ENCODE measurements at places on chromosomes 3 and 15.

DNA sequence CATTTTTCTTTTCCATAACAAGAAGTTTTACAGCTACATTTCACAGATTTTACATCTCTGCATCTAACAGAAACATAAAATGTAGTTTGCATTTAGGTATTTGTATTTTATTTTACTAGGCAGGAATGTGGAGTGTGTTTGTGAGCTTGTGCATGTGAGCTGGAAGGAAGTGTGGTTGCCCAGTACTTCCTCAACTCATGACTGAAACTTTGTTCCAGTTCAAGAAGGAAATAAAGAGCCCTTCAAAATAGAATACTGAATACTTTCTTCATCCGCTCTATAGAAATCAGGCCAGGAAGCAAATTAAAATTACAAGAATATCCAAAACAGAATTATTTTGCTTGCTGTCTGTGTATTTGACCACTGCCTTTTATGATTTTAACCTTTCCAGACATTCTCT, 81.3 kb downstream of the CHL1 start:
- no peak for DNase-seq

- DNase-seq = no peak
Measured at GRCh38 chr15:33545866-33546265, 235.1 kb downstream of the RYR3 start.

DNA sequence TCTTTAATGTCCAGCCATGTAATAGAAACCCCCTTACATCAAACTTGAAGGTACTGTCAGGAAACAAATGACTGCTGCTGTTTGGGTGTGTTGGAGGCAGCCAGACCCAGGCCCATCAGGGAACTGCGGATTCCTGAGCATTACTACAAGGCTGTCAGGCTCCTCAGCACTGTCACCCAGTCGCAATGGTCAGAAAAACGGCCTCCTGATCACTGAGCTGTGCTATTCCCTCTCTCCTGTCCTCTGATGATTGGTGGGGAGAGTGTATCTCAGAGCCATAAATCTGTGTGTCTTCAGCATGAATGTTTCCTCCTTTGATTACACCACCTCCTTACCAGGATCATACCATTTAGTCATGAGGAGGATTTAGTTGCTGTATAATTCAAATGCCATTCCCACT, 135.2 kb upstream of the GADL1 start:
- no peak for DNase-seq

DNA sequence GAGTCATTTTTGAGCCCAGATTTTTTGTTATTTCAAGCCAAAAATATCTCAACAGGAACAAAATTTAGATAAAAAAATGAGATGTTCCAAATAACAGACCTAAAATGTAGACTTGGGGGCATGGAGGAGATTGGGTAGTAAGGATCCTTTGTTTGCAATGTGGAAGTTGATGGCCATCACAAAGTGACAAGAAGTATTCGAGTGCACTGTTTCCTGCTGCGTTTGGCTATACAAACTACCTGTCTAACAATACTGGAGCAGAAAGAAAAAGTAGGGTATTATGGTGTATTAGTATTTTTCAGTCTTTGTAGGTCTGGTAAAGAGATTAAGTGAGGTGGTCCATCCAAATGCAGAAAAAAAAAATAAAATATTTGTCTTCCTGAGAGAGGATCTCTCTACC, 284.2 kb downstream of the C3orf38 start:
- no peak for DNase-seq

DNA sequence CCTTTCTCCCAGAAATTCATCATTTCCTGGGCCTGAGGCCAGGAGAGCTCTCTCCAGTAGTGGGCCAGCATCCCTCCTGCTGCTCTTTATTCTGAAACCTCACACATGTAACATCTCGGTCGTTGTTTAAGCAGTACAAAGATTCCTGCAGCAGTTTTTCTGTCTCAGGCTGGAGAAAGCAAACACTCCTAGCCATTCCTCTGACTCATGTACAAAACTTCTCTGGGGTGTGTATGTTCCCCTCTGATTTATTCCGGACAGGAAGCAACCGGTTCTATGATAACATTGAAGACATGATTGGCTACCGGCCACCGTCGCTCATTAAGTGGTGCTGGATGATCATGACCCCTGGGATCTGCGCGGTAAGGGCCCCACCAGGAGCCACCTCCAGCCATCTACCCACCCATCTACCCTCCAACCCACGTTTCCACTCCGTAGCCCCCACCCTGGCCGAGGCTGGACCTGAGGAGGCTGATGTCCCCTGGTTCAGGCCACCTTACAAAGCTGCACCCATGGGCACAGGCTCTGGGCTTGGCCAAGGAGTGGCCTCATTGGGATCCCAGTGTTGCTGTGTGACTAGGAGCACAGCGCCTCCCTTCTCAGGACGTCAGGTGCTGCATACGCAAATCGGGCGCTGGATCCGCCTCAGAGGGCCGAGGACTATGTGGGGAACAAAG, 58.6 kb upstream of the SLC6A1 start:
- DNase-seq = no peak

DNA sequence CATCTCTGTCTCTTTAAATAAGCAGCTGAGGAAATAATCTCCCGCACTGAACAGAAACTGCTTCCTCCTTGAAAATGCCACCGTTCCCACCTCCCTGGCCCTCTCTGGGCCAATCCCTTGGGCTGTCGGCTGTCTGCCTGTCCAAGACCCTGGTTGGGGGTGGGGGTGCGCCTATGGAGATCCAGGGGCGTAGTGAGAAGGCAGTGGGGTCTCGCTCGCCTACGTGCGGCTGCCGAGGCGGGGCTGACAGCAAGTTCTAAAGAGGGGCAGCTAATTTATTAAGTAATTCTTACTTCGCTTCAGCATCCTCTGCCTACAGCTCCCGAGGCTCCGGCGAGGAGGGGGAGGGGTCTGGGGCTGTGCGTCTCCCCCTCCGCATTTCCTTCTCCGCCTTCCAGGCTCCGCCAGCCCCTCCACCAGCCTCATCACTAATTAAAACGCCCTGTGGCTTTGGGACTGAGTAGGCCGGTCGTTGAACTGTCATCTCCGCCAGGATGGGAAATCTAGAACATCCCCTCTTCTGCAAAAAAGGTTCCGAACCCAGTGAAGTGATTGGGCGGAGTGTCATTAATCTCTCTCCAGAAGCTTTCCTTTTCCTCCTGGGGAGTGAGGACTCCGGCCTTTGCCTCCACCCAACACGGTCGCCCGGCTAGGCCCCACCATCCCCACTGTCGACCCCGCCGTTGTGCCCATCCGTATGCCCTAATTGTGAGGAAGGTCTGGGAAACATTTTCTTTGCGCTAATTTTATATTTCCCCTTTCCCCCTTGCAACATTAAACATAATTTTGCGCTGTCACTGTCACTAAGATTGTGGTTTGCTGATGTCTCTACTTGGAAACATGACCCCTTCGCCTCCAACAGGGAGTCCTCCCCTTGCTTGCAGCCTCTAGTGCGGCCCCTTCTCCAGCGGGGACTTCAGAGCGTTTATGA, 16.9 kb downstream of the NR2F2 start:
- DNase-seq = no peak

DNA sequence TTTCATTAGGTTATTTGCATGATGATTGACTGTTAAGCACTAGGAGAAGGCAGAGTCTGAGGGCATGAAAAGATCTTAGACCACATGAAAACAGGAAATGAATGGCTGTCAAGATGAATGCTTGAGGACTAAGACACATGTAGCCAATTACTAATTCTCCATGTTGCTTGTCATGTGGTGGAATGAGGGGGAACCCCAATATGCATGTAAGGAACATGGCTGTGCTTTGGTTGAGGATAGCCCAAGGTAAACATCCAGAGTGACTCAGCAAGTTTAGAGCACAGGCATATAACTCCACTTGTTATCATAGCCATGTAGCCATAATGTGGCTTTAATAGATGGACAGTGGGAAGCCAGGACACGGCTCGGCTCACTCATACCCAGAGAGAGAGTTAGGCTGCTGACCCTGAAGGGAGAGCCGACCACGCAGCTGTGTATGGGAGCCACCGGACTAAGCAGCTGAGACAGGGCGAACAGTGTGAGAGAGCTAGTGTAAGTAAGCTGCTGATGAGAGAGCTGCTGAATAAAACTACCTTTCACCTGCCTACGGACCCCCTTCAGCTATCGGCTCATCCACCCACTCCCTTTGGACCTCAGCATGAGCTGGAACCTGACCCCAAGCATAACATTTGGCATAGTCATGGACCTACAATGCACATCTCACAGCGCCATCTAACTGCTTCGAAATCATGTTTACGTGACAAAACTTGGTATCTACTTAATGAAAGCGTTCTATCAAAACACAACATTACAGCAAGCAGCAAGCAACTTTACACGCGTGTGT, 37.6 kb downstream of the ANO10 start:
- no peak for DNase-seq

DNA sequence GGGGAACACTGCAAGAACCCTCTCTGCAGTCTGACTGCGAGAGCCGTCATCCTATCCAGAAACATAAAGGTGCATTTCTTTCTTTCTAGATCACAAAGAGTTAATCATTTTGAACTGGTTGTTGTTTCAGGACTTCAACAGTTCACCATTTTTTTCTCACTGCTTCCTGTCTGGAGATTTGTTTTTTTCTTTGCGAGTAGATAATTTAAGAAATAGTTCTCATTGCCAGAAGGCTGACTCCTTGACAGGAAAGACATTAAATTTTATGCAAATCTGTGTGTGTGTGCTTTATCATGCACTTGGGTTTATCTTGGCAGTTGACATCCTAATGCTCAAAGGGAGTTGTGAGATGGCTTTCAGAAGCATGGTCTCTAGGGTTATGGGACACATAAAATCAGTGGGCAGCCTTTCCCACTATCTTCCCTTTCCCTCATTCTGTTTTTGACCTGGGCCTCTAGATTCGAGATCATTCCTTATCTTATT, 123.5 kb upstream of the TBL1XR1 start:
- DNase-seq = no peak

GRCh38 chr3:112374333-112374734, 41.4 kb downstream of the CD200 start:
- no peak for DNase-seq

- no peak for DNase-seq
Measured at GRCh38 chr3:155646669-155647068, 98.2 kb downstream of the PLCH1 start.

- DNase-seq = no peak
Measured at GRCh38 chr3:65039754-65040210, 352.0 kb upstream of the ADAMTS9 start.

DNA sequence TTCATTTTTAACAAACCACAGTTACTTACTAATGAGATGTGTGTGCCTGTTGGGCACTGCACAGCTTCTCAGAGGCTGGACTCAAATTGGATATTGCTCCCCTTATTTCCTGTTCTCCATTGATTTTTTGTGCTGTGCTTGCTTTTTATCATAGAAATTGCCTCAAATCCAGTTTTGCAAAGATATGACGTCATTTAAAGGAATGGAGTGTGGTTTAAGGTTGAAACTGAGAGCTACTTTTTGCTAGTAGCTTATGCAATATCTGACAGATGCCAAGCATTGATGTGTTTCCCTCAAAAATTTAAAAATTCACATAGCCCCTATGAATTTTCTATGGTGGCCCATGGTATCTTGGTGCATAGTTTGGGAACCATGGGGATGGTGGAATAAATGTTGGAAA, 67.7 kb upstream of the ROPN1 start:
- no peak for DNase-seq

DNA sequence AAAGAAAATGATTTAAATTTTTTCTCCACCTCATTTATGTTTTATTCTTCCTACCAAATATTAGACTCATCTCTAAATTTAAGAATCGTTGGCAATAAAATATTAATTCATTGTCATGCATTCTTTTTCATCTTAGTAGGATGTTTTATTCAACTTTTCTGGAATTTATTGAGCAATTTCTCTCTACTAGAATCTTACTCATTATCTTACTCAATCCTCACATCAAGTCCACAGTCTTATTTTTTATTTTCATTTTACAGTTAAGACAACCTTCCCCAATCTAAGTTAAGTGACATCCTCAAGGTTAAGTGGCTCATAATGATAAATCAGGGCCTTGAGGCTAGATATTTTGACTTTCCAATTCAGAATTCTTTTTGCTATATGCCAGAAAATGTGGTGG, 15.9 kb upstream of the ALDH1A2 start:
- no peak for DNase-seq

GRCh38 chr15:42908538-42908937, 12.0 kb downstream of the TTBK2 start:
- no peak for DNase-seq

DNA sequence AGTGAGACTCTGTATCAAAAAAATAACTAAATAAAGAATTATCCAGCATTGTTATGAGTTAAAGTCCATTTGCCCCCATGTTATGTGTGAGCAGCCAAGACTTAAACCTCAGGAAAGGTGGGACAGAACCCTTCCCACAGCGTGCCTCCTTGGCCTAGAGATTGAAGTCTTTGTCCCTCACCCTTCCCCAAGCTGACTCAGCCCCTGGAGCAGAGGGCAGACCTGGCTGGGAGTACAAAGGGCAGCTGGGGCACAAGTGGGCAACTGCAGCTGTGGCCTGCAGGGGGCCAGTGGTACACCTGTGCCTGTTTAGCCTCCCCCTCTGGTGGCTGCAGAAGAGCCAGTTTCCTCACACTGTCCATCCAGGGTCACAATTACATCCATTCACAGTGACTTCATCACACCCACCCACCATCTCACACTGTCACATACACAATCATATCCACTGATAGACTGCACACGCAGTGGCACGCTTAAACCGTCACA, 940 bp upstream of the ACY1 start:
- DNase-seq = peak; percentile 42

- DNase-seq = no peak
Measured at GRCh38 chr15:62407216-62407615, 242.1 kb upstream of the C2CD4B start.

GRCh38 chr3:177177749-177178221, 19.5 kb downstream of the TBL1XR1 start:
- DNase-seq = no peak

- no peak for DNase-seq
Measured at GRCh38 chr15:88803241-88803919, at the start of gene ACAN. Gene ACAN, plus strand, starts transcription at chr15:88803436. Its CDS starts 32,771 bp downstream, at chr15:88836207.

DNA sequence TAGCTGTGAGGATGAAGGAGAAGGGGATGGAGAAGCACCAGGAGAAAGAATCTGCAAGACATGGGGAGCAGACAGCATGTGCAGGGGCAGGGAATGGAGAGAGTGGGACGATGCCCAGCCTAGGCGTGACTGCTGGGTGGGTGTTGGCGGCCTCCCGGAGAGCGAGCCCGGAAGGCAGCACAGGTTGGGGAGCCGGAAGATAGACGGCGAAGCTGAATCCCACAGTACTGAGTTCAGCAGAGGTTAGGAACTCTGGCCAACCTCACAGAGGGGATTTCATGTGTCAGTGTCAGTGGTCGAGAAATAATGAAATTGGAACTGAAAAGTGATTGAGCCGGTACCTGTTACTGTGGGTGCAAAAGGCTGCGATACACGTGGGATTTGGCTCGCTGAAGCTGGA, 55.2 kb downstream of the PXYLP1 start:
- DNase-seq = no peak

GRCh38 chr3:145209561-145209960, 951.4 kb downstream of the PLOD2 start:
- DNase-seq = no peak

GRCh38 chr15:50803479-50804180, 38.1 kb upstream of the SPPL2A start:
- DNase-seq = no peak

DNA sequence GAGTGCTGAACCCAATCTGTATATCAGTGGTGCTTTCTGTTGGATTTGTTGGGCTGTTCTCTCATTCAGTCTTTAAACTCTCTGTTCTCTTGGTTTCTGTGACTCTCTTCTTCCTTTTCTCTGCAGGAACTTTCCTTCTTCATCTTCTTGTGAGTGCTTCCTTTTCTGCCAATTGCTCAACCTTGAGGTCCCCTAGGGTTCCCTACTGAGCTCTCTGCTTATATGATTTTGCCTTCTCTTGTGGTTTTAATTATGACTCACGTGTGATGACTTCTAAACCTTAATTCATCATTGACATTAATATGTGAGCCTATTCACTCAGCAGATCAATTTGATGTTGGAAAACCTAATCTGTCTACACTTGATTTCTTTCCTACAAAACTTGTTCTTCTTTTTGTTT, 39.4 kb downstream of the MOBP start:
- DNase-seq = no peak

Data from DND-41 (cell line).